Naive thymus-derived CD4-positive, alpha-beta T cell (primary cell): ENCODE measurements at places on chromosomes 3 and 15. TPM values are rescaled to one million over a fixed set of nuclear protein-coding genes. Genes with fewer than 3 reads are reported as not detected.

- no peak for DNase-seq
These were observed 37.9 kb downstream of the CMTM8 start for GRCh38 chr3:32276279-32276841.

GRCh38 chr3:47628426-47628825 is 49.8 kb upstream of the CSPG5 start:
- DNase-seq, result no peak

DNA sequence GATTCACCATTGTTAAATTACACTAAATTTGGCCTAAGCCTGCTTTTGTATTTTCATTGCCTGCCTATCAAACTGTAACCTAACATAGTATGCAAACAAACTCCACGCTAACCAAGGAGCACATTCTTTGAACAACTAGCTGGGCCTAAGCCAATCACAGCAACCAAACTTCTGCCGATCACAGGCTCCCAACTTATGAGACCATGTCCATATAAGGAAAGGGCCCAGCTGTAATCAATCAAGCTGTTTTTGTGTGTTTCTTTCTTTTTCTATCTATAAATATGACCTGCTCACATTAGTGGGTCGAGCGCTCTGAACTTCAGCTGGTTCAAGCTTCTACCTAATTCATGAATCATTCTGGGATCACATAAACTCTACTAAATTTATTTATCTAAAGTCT is 473.6 kb downstream of the SI start:
- no peak for DNase-seq

DNA sequence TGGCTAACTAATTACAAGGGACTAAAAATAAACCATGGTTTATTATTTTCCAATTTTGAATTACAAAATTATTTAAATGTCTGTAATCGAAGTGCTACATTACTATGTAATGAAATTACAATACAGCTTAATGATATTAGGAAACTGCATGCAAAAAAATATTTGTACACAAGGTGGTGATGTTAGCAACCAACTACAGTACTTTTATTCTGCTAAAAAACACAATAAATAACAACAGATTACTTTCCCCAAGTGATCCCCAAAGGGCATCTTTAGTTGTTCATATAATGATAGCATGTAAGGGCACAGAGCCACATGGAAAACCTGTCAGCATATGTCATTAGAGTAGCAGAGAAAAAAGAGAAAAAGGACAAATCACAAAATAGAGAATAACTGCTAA is 147.5 kb upstream of the SOX2 start:
- DNase-seq, result no peak

DNA sequence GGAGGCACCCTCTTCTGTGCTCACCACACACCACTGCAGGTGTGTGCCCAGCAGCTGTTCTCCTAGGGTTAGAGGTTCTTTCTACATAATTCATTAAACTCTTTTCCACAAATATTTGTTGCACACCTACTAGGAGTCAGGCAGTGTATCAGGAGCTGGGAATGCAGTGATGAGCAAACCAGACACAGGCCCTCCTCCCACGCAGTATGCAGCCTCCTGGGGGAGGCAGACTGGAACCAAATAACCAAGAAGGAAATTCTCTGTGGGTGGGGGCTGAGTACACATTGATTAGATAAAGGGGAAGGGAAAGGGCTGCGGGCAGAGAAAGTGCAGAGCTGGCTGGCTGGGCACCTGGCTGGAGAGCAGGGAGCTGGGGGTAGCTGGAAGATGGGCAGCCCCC is 18.5 kb upstream of the C3orf22 start:
- no peak for DNase-seq

DNA sequence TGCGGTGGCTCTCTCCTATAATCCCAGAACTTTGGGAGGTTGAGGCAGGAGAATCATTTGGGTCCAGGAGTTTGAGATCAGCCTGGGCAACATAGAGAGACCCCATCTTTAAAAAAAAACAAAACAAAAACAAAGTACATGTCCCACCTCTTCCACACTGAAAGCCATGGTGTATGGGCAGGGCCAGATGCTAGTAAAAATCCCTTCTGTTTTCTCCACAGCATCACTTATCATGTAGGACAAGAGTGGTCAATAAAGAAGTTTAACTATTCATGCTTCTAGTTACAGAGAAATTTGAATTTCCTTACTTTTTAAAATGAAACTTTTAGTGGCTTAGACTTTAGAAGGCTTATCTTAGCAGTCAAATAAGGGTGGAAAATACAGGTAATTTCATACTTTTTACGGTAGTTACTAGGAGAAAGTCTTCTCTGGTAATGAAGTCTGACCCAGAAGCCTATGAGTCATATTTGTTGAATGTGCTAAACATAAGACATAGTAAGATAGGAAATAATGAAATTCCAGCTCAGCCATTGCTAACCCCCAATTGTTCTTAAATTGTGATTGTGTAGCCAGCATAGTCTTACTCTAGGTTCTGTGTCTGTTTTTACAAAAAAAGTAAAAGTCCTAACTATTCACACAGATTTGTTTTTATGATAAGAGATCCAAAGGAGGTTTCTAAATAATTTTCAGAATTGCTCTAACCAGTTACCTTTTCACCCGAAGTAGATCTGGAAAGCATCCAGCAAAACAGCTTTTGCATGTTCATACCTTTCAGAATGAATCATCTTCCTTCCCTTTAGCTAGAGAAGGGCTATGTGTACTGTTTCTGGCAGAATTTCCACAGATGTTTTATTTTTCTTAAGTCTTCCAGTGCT is 16.4 kb upstream of the ZNF609 start:
- DNase-seq, result peak; percentile 32

DNA sequence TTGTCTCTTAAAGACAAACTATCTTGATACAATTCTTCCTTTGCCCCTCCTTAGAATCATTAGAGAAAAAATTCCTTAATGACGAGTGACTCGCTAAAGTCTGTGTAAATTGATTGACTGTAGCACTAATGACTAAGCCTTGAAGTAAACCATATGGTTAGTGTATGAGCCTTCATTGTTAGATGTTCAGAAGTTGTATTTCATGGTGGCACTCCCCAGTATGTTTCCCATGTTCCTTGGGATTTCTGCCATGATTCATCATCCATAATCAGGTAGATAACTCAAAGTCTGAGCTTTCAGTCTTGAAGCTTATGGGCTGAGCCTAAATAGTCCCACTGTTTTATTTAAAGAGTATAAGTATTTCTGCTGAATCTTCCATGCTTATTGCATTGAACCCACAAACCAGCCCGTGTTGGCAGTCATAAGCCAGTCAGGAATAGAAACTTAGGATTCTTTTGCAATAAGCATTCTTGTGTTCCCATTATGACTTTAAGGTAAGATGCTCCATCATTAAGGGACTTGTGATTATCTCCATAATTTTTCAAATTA is 371.2 kb upstream of the RARB start:
- DNase-seq, result no peak

- DNase-seq, result no peak
These were observed 41.0 kb downstream of the AQP9 start for GRCh38 chr15:58179206-58179605.

GRCh38 chr15:90024406-90024805 is 23.3 kb downstream of the ZNF710 start:
- DNase-seq, result no peak

The ALG1L2 gene
- 2.0 TPM for total RNA-seq

The CLDN16 gene
- total RNA-seq, result not detected

The SLC27A2 gene
- total RNA-seq, result 0.34 TPM
